ENCODE measurements at places on chromosomes 6 and 20. TPM values are rescaled to one million over a fixed set of nuclear protein-coding genes. Genes with fewer than 3 reads are reported as not detected.

Gene GCNT2
- 5.2 TPM for total RNA-seq

Gene SAMD5
- 3.2 TPM for total RNA-seq

Gene SEMG1
- total RNA-seq, result not detected

Gene OVOL2
- not detected for total RNA-seq
